ENCODE measurements at places on chromosomes 2 and 18.

DNA sequence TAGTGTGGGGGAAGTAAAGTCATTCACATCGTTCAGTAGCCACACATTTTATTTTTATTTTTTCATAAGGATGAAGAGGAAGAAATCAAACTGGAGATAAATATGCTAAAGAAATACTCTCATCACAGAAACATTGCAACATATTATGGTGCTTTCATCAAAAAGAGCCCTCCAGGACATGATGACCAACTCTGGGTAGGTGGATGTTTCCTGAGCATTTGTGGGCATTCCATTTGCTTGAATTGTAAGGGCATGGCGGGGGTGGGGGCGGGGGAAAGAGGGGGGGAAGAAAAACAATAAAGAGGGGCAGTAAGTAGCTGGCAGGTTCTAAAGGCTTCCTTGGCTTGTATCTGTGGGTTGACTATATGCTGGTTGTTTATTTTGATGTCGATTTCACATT is 126.4 kb downstream of the MAP4K4 start:
- no peak for DNase-seq

DNA sequence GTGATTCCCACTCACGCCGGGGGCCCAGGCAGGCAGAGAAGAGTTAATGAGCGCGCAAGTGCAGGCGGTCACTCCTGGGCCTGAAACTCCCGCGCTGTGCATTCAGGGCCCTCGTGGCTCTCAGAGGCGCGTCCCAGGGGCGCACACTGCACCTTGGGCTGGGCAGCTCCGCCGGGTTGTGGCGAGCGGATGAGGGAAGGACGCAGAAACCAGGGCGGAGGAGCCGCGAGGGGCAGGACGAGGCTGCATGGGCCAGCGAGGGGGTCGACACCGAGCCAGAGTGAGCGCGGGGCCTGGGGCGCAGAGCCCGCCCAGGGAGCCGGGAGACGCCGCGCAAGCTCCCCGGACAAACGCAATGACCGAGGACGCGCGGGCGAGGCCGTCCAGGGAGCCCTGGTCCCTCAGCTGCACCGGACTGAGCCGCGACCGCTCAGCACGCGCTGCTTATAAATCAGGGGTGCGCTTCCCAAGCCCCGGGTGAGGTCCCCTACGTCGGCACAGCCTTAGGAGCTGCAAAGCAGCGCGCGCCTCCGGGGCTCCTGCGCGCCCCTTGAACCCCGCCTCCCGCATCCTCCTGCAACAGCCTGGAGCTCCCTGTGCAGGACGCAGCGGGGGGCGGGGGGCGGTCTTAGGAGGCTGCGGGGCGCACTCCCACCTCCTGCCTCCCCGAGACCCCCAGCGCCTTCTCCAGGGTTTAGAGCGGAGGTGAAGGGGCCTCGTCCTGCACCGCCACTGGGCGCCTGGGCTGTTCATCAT is 180.2 kb upstream of the ALKAL2 start:
- no peak for DNase-seq

- peak; percentile 47 for DNase-seq
Observed at GRCh38 chr2:241309684-241310117, 5.8 kb downstream of the HDLBP start.

DNA sequence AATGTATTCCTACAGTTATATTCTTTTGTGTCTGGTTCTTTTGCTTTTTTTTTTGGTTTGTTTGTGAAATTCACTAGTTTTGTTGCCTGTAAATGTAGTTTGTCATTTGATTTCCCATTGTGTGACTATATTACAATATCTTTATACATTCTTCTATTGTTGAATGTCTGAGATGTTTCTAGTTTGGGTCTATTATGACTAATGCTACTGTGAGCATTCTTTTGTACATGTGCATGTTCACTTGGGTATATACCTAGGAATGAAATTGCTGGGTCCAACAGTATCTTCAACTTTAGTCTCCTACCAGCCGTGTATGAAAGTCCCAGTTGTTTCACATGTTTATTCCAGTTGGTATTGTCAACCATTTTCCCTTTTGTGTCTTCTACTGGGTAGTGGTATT is 112.7 kb upstream of the RBMS1 start:
- no peak for DNase-seq

GRCh38 chr2:150549381-150549780 is 61.9 kb upstream of the RND3 start:
- DNase-seq = no peak

DNA sequence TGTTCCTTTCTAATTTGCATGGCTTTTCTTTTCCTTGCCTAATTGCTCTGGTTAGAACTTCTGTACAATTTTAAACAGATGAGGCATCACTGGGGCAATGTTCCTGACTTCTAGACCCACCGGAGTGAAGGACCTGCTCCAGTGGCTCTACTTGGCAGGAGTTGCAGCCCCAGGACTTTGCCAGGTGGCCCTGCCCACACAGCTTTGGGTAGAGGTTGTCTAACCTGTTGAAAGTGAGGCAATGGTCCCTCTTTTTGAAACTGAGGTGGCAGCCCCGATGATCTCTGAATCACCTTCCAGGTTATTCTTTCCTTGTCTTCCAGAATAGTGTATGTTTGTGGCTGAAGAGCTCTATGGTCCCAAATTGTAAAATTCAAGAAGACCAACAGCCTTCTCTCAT is 29.9 kb upstream of the ZNF512 start:
- no peak for DNase-seq

DNA sequence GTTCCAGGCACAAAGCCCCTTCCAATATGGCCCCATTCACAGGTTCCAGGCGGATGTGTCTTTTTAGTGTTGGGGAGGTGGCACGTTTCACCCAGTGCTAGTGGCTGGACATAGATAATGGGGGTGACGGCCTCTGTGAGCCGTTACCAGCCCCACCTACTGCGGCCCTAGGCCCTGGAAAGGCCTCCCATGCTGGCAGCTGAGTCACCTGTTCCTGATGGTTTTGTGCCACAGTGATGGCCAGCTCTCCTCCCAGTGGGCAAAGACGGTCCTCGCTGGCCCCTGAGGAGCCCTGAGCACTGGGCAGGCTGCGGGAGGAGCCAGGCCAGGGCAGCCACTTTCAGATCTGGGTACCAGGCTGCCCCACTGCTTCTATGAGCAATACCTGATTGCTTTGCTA is 40.0 kb upstream of the GPC1 start:
- DNase-seq = no peak

DNA sequence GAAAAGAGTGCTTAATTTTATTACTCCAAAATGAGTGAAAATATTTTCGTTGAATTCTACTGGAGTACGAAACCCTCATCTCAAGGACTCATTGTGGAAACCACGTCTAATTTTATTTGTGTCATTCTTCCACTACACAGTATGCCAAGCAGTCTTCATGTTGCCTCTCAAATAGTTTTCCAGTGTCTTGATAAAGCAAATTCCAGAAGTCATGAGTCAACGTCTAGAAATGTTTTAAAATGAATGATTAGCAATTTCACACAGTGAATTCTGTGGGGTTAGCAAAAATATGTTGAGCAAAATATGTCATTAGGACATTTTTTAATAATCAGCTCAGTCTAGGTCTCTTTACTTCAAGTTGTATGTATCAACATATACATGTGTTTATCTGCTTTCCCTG is 865.5 kb downstream of the DSC3 start:
- no peak for DNase-seq

GRCh38 chr18:46019936-46020335 is 52.1 kb downstream of the PSTPIP2 start:
- no peak for DNase-seq

- no peak for DNase-seq
Observed at GRCh38 chr2:160674146-160674750, 180.6 kb upstream of the RBMS1 start.

DNA sequence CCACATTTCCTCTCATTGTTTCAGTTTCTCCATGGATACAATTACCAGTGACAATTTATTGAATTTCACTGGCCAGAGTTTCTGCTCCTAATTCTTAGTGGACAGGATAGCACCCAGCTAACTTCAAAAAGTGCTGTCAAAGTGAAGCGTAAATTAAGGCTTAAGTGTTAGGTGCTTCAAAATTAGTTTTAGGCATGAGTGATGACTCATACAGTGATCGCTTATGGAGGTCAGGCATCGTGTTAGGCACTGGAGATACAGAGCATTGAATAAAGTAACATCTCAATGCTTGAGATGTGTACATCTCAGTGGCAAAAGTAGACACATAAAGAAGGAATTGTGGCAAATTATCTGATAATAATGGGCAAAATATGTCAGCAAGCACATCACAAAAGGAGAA is 40.8 kb downstream of the NOSTRIN start:
- no peak for DNase-seq

DNA sequence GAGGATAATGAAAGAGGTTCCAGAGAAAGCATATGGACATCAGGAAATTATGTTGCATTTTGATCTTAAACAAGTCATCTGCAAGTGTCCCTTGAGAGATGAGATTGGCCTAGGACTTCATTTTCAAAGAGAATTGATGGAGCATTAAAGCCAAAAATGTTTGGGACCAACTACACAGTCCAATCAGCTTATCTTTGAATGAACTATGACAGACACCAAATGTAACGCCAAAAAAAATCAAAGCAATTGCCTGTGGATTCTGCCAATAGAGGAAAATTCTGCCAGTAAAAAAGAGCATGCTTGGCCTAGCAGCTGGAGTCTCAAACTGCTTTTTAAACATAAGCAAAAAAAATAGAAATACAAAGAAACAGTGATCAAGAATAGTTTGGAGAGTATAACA is 594.5 kb upstream of the CHAC2 start:
- no peak for DNase-seq

GRCh38 chr18:56235481-56236013 is 402.8 kb downstream of the TXNL1 start:
- DNase-seq = no peak

GRCh38 chr18:57789759-57790158 is 13.4 kb downstream of the ATP8B1 start:
- DNase-seq = no peak
